ENCODE measurements at places on chromosomes 4 and X.
A peak's percentile ranks its signal among the peaks of the same experiment; 100 is the strongest.

- no peak for DNase-seq
Observed at GRCh38 chrX:67714004-67714403, 170.2 kb downstream of the AR start.

DNA sequence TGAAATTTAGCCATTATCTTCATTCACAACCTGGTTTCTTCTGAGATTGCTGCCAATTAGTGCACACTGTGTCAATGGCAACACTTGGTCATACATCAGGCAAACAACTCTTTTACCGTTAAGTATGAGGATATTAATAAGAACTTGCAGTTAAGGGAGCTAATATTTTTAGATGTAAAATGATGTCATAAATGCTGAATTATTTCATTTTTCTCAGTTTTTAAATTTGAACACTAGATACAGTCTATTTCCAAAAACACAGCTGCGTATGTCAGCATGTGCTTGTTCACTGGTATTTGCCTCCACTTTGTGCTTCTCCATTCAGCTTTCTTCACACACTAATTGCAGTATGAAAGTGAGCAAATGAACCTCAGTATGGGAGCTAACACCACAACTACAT is 1.6 kb downstream of the KLHL13 start:
- DNase-seq = no peak

DNA sequence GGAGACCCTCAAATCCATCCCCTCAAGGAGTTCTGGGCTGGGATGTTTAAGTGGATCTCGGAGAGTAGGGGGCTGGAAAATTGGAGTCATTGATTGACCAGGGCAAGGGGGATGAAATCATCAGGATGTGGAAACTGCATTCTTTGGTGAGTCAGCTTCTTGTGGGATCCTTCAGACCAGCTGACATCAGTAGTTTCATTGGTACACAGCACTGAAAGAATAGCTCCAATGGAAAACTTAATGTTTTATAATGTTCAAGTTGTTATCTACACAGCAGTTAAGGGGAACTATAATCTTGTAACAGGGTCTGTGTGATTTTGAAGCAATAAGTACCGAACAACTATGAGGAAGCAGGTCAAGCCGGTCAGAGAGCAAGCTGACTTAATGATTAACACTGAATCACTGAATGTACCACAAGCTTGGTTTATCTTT is 506.1 kb downstream of the RPA4 start:
- no peak for DNase-seq

DNA sequence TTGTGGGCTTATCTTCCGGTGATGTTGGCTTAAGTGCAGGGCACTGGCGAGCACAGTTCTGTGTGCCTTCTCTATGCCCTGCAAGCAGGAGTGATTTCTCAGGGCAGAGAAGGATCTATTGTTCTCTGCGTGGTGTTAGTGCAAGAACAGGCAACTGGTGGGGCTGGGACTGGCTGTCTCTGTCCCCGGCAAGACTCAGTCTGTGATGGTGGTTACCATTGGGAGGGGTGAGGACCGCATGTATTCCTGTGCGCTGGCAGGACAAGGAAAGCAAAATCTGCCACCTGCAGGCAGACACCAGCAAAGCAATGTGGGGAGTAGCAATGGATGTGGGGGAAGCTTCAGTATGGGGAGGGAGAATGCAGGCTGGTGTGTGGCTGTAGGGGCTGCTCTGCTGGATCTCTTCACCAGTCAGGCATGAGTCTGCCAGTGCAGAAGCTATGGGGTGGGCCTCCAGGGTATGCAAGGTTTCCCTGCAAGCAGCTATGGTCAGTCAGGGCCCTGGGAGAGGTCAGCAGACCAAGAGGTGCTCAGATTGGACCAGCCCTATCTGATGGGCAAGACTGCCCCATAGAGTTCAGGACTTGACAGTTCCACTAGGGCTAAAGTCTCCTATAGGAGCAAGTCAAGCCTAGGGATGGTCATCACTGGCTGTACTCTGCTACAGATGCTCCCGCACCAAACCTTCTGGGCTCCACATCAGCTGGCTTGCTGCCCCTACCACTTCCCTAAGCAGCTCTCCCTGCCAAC is 16.8 kb downstream of the PF4 start:
- no peak for DNase-seq

GRCh38 chrX:15679246-15679645 is 14.6 kb upstream of the CLTRN start:
- no peak for DNase-seq

- peak; percentile 46 for DNase-seq
Observed at GRCh38 chr4:184825141-184825895, 450 bp downstream of the ACSL1 start.

DNA sequence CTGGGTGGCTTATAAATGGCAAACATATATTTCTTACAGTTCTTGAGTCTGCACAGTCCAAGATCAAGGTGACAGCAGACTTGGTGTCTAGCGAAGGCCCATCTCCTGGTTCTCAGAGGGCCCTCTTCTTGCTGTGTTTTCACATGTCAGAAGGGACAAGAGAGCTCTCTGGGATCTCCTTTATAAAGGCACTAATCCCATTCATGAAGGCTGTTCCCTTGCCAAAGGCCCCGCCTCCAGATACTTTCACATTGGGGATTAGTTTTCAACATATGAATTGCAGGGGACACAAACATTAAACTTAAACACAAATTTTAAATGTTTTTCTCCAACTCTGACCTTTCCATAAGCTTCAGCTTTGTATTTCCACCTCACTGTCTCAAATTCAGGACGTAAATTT is 1135.0 kb upstream of the TENM3 start:
- DNase-seq = no peak

GRCh38 chr4:34183926-34184325 is 2060.4 kb downstream of the ARAP2 start:
- DNase-seq = no peak

- DNase-seq = no peak
Observed at GRCh38 chr4:8041172-8041571, 101.5 kb upstream of the AFAP1 start.

DNA sequence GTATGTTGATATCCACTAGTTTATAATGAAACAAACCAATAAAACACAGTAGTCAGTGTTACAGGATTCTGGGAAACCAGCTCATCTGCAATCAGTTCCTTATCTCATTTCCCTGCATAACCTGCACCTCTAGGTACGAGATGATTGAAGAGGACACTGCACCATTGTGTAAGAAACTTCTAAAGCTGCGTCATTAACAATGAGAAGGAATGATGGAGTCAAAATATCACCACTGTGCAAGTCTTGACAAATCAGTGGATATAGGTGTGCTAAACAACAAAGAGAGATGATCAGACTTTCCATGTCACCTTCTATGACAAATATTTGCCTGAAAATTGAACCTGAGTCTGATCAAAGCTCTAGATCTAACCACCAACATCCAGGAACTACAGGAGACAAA is 40.7 kb upstream of the DHX15 start:
- no peak for DNase-seq

GRCh38 chr4:150867148-150867547 is 147.9 kb downstream of the LRBA start:
- DNase-seq = no peak

DNA sequence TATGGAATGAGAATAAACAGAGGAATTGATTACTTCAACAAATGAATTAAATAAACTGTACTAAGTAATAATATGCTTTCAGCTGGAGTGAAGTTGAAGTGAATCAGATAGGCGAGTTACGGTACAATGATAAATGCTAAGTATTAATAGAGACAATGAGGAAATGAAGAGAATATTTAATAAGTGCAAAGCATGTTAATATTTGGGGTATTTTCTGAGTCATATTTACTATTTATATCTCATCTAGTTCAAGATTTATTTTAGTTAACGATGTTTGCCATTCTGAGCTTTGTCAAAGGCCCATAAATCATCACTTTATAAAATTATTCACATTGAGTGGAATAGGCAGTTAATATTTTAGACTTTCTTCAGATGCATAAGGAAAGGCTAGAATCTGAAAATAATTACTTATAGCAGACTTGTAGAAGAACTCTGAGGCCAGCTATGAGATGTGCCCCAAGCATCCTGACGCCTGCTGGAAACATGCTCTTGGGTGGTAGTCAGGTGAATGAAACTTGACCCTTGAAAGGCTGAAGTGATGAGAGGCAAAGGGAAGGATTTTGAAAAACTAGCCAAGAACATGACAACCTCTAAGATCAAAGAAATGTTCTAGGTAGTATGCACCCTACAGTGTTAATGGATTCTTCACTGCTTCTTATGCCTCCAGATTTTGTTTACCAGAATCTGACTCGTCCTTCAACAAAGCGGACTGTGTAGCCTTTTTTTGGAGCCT is 133.8 kb upstream of the STIM2 start:
- DNase-seq = no peak

DNA sequence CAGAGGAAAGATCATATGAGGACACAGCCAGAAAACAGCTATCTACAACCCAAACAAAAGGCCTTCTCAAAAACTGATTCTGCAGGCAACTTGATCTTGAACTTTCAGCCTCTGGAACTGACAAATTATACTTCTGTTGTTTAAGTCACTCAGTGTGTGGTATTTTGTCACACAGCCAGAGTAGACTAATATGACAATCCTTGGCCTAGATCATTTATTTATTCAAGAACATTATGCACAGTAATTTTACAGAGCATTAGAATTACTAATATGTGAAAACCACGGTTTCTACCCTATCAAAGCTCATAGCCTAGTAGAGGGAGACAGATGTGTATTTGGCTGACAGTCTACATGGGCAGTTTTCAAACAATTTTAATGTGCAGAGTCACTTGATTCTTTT is 167.8 kb upstream of the PCDH18 start:
- no peak for DNase-seq

- no peak for DNase-seq
Observed at GRCh38 chr4:127446427-127446885, 186.3 kb upstream of the INTU start.

DNA sequence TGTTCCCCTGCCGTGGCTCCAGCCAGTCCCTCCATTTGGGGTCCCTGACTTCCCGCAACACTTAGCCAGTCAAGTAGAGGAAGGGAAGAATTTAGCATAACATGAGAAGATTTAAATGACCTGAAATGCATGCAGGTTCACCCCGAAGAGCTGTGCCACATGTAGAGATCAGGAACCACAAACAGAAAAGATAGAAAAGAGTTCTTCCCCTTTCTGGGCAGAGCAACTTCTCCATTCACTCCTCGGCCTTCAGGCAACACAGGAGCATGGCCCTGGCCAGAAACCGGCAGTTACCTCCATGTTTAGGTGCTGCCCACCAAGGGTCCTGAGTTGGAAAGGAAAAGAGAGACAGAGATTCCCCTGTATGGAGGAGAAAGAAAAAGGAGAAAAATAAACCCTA is 5.2 kb downstream of the NLRP2B start:
- no peak for DNase-seq

DNA sequence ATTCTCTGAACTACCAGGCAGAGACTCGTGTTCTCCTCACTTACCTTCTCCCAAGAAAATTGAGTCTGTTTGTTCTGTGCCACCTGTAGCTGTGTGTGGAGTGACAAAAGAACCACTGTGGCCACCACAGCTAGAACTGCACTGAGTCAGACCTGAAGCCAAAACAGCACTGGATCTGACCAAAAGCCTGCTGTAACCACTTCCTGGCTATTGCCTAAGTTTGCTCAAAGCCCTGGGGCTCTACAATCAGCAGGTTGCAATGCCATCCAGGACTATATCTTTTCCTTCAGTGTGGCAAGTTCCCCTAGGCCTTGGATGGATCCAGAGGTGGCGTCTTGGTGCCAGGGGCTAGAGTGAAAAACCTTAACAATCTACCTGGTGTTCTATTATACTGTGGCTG is 449.1 kb downstream of the FAM133A start:
- no peak for DNase-seq

DNA sequence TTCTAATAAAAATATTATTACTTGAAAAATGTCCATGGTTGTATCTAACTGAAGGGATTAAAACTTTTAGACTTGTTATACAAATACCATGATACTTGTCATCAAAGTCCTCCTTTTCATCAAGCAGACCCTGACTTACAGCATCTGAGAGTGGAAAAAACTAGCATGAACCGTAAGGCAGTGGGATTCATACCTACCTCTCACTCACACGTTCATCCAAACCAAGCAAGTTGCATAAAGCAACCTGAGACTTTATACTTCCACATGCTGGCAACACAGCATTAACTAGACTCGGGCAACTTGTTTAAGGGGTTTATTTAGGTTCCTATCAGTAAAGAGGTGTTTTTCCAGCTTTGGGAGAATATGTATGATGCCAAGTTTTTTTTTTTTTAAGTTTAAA is 22.6 kb upstream of the TLR7 start:
- no peak for DNase-seq

- DNase-seq = peak; percentile 37
Observed at GRCh38 chrX:39773923-39774773, 323.6 kb downstream of the BCOR start.

GRCh38 chrX:43805579-43805978 is 76.7 kb downstream of the MAOB start:
- no peak for DNase-seq

DNA sequence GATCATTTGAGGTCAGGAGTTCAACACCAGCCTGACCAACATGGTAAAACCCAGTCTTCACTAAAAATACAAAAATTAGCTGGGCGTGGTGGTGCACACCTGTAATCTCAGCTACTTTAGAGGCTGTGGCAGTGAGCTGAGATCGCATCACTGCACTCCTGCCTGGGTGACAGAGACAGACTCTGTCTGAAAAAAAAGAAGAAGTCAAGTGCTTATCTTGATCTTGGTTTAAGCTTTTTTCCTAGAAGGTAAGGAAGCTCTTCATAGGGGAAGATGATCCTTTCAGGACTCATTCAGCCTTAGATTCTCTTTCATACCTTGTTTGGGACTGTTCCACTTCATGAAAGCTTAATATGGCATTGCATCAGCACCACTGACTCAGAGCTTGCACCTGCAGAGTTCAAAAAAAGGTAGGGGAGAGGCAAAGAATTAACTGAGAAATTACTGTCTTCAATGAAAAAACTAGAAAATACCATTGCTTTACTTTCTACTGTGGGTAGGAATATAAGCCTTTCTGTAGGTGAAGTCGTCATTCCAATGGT is 70.8 kb upstream of the EPGN start:
- no peak for DNase-seq

- DNase-seq = no peak
Observed at GRCh38 chr4:158814636-158815330, 46.0 kb downstream of the FNIP2 start.

DNA sequence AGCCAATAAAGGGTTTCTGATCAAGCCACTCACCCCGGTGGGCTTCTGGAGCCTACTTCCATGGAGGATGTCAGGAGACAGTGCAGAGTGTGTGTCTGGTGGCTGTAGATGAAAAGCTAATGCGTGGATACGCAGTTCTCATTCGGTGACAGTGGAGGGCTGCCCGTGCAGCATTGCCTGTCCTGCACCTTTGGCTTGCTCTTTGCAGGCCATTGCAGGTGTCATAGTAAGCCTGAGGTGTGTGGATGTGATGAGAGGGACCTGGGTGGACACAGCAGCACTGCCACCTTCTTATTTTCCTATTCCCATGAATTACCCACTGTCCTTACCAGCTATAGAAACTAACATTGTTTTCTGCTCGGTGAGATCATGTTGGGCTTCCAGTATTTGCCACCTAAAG is 101.2 kb downstream of the STK32B start:
- DNase-seq = no peak

DNA sequence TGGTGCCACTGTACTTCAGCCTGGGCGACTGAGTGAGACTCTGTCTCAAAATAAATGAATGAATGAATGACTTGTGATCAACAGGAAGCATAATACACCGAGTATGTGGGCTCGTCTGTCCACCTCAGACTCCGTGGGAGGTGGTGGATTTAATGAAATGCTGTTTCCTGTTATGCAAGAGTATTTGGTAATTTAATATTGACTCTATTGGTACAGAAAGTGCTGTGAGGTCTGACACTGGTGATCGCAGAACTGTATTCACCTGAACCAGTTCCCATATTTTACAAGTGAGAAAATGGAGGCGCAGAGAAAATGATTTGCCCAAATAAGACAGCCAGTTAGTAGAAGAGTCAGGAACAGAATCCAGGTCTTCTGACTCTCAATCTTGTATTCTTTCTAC is 423.3 kb downstream of the RAPGEF2 start:
- no peak for DNase-seq
